ENCODE measurements at places on chromosomes 5 and 9.

DNA sequence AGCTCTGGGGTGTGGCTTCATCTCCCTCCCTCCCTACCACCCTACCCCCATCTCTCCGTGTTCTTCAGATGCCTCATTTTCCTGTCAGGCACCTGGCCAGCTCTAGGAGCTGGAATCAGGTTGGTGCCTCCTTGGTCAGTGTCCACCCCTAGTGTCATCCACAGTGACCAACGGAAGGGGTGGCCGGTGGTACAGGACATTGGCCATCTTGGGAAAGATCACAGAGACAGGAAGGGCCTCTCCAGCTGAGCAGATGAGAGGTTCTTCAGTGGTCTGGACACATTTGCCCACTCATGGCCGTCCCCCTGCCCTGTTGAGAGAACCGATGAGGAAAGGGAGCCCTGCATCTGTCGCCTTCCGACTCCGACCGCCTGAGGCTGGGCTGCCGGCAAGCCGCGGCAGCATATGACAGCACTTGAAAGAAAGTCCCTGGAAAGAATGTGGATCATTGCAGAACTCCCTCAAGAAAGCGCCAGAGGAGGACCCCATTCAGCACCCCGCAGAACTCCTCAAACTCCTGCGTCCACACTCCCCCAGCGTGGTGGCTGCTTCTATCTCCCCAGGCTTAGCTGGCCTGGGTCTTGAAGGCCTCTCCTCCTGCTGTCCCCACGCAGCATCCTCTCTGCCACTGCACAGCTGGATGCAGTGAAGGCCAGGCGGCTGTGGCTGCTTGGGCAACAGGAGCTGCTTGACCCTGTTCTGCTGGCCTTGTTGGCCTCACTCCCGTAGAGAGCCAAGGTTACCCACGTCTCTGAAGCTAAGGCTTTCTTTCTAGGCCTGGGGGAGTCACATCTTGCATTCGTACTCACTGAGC, 1.9 kb upstream of the CLPTM1L start:
- DNase-seq: no peak

- DNase-seq: peak; percentile 26
These were observed 14.9 kb downstream of the SPAAR start for GRCh38 chr9:35923927-35924763.

DNA sequence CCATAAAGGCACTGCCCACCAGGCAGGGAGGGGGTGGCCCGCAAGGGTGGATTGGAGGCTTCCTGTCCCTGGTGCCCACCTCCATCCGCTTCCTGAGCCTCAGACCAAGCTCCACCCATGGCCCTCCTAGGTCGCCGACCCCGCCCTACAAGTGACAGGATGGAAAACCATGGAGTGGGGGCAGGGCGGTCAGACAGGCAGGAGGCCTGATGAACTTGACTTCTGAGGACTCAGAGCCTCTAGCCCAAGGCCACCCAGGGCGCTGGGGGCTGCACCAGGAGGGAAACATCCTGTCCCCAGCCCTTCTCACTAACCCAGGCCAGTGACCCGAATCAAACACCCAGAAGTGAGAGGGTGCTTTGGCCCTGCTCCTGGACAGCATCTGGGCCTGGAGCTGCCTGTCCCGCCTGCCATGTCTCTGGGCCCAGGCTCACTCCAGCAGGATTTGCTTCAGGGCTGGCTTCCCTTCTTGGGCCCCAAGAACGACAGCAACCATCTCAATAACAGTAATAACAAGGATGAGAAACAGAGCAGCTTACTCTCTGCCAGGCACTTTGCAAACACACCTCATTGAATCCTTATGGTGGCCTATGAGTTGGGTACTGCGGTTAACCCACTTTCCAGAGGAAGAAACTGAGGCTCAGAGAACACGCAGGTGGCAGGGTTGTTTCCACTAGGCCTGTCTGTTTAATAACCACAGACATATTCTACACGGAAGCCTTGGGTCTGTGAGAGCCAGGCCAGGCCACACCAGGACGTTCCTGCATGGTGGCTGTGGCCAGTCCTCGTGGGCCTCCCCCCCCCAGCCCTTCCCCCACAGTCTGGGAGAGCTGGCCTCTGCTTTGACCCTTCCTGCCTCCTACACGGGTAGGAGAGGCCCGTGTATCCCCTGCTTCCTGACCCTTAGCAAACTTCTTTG, 4.4 kb upstream of the ST6GALNAC6 start:
- no peak for DNase-seq

GRCh38 chr5:127002390-127002789, 28.0 kb downstream of the MARCHF3 start:
- DNase-seq: no peak

DNA sequence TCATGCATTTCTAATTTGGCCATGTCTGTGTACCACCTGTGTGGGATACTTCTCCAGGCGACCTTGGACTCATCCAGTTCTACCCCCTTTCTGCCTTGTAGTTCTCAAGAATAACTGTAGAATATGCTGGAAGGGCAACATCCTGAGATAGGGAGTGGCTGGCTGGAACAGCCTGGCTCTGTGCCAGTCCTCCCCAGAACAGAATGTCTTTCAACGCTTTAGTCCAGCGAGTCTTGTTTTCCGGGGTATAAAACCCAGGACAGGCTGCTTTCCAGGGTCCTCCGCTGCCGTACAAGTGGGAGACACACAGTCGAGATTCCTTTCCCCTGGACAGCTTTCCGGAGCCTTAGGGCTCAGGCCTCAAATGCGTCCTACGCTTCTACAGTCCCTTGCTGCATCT, 45.4 kb upstream of the XPA start:
- no peak for DNase-seq

DNA sequence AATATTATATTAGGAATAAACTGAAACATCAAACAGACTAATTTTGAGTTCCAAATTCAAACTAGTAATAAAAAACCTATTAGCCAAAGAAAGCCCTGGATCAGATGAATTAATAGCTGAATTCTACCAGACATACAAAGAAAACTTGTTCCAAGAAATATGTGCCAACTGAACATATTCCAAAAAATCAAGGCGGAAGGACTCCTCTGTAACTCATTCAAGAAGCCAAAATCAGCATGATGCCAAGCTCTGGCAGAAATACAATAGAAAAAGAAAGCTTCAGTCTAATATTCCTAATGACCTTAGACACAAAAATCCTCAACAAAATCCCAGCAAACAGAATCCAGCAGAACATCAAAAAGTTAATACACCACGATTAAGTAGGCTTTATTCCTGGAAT, 619.1 kb upstream of the COX7C start:
- DNase-seq: no peak

GRCh38 chr9:103837940-103838339, 256.2 kb upstream of the SMC2 start:
- no peak for DNase-seq

DNA sequence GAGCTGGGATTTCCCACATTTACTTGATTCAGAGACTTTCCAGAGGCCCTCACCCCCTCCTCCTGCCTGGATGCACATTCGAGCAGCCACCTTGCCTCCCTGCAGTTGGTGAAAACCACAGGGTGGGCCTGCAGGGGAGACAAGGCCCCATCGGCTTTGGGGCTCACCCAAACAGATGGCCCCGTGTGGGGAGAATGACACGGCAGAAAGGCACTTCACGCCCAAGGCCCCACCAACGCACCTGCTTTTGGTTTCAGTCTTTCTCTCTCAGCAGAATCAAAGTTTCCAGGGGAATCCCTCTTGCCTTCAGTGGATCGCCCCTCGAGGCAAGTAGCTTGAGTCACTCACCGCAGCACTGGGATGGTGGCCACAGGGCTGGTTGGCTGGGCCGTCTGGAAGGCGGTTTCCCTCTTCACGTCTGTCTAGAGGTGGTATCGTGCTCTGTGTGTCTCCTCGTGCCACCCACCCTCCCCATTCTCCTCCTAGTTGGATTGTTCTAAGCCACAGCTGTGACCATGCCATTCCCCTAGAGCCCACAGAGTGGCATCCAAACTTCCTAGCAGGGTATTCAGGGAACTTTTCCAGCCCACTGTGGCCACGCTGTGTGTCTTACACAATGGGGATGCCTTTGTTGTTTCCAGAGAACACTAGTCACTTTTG, 31.8 kb downstream of the SEC61B start:
- peak; percentile 7 for DNase-seq
